Regular cardiac myocyte (primary cell): ENCODE measurements at places on chromosomes 7 and 10. TPM values are rescaled to one million over a fixed set of nuclear protein-coding genes. Genes with fewer than 3 reads are reported as not detected.

The GPR22 gene
- under 0.01 TPM in 1 of 2 replicates, not detected in the other for total RNA-seq

The TECPR1 gene
- total RNA-seq, result 24.0 and 37.2 TPM in 2 replicates

The C10orf53 gene
- not detected in 2 replicates for total RNA-seq

The SMURF1 gene
- 28.5 and 28.8 TPM in 2 replicates for total RNA-seq
